ENCODE measurements at places on chromosomes 12 and 14. TPM values are rescaled to one million over a fixed set of nuclear protein-coding genes. Genes with fewer than 3 reads are reported as not detected.

GRCh38 chr12:5577211-5577612 is 145.3 kb downstream of the NTF3 start:
- DNase-seq = no peak

DNA sequence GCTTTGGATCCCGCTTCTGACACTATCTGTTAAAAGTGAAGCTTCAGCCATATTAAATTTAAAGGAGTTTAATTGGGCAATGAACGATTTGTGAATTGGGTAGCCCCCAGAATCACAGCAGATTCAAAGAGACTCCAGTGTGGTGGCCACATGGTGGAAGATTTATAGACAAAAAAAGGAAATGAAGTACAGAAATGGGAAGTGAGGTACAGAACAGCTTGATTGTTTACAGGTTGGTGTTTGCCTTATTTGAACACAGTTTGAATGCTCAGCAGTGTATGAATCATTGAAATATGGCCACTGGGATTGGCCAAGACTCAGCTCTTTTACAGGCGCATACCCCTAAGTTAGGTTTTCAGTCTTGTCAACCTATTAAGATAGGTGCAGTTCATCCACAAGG is 21.9 kb downstream of the CCDC91 start:
- DNase-seq = no peak

- no peak for DNase-seq
Observed at GRCh38 chr12:50725011-50725942, 38.6 kb upstream of the ATF1 start.

DNA sequence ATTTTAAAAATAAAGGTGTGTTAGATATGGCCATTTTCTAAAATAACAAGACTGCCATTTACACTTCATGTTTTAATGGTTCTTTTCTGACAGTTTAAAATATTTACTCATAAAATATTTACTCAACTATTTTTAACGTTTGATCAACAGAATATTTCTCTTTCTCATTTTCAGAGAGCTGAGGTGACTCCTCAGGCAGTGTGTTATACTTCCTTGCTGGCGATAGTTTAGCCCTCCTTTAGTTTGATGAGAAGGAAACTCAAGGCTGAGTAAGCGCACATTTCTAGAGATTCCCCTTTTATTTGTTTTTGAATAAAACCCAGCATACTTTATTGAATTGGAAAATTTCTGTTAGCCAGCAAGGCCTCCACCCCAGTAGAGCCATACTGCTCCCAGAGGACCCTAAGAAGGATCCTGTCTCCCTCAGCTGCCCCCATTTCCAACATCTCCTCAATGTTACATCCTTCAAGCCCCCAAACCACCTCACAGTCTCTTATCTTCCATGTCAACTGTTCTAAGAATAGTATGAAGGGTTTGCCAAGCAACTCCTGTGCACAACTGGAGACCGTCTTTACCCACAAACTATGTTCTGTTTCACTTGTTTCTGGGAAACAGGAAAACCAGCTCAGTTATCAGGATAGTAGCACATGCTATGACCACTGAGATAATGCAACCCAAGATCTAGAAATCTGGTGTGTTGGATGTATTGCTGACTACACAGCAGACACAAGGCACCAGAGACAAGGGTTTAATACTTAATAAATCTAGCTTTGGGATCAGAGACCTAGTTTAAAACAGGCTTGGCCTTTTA is 129.5 kb downstream of the STXBP6 start:
- no peak for DNase-seq

DNA sequence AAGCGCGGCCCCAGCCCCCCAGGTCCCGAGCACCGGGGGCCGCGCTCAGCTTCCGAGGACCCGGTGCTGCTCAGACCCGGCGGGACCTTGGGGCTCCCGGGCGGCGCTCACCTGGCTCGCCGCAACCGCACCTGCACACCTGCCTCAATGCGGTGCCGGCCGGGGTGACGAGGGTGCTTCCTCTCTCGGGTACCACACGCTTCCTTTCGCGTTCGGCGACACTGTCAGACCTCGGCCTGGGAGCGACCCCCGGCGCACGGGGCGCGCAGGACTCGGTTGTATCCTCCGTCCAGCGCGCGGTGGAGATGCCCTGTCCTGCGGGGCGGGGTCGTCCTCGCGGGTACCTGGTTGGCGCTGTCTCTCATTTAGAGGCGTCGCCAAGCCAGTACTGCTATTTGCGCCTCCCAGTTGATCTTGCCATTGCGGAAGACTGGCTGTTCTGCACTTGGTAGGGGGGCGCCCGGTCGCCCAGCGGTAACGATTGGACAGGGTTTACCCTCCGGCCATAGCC is 718 bp downstream of the PACS2 start:
- DNase-seq = no peak

- DNase-seq = no peak
Observed at GRCh38 chr14:29684926-29685325, 242.7 kb downstream of the PRKD1 start.

GRCh38 chr14:99698642-99699041 is 14.5 kb downstream of the CYP46A1 start:
- DNase-seq = no peak

GRCh38 chr12:5493018-5493417 is 61.1 kb downstream of the NTF3 start:
- no peak for DNase-seq

DNA sequence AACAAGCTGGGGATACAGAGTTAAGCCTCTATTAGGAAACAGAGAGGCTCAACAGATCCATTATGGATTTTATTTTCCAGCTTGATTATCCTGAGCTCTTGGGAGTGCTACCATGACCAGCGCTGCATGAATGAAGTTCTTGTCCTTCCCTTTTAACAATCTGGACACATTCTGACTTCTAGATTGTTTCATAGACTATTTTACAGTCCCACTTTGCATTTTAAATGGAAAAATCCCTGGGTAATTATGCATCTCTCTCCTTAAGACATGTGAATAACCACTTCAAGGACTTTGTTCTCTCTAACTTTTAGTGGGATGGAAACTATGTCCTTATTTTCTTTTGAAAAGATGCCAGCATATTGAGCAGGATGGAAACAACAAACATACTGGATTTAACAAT is 2.0 kb downstream of the CCDC198 start:
- no peak for DNase-seq

GRCh38 chr14:24172871-24173281 is 996 bp downstream of the REC8 start:
- DNase-seq = no peak

GRCh38 chr12:93707836-93708235 is 30.7 kb downstream of the CRADD start:
- no peak for DNase-seq

- no peak for DNase-seq
Observed at GRCh38 chr14:51304438-51304837, 64.4 kb downstream of the TMX1 start.

- no peak for DNase-seq
Observed at GRCh38 chr12:66612090-66612775, 66.6 kb downstream of the GRIP1 start.

DNA sequence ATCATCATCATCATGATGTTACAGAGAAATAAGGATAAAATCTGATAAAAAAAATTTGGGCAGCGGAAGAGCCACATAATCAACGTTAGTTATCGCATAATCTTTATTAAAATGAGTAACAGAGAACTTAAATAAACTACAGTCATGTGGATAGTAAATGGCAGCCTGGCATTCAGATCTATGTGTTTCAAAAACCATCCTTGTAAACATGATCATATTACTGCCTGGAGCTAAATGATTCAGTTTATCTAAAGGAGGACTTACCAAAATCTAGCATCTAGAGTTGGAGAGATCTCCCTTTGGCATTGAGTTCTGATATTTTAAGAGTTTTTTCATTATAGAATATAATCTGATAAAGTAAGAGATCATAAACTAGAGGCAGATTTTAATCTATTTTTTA is 200.1 kb upstream of the MGAT4C start:
- no peak for DNase-seq

DNA sequence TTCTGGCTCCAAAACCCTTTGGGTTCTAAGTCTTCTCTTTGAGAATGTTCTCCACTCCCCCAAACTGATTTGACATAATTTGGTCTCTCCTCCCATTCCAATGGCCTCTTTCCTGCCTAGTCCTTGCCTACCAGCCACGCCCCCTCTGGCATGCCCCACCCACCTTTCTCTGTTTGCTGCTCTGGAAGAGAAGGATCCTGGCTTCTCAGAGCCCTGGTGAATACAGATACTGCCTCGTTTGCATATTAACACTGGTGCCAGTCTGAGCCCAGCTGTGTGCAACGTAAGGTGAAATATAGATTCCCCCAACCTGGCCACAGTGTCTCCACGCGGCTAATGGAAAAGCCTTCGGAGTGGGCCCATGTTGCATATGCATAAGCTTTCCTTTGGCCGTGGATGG is 79.7 kb downstream of the PAPOLA start:
- no peak for DNase-seq

DNA sequence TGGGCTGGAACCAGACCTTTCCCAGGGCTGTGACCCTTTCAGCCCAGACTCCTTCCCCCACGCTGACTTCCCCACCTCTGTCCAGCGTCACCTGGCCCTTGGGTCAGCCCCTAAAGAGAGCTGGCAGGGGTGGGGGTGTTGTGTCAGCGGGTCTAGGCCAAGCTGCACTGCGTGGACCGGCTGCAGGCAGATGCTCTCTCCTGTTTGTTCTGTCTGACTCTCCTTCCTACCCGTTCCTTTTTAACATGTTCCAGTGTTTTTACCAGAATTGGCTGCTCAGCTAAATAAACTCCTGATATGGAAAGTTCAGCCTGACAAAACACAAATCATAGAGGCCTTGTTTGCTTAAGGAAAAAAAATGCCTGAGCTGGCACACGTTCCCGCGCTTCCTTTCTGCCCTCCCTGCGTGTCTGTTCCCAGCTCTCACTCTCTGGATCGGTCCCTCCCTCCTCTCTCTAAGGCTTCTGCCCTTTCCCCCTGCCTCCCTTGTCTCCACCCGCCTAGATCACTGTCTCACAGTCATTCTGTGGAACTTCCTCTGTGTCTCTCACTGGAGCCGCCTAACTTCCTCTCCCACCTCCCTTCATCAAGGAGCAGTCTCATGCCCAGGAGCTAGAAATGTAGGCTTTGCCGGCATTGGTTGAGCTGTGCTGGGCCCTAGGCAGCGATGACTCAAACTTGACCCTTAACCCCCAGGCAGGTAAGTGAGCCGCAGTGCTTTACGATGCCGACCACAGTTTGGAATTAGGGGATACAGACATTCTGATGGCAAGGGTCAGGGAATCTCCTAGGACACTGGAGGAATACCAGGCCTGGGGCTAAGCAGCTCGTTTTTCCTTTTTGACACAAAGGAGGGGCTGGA is 15.5 kb upstream of the MLXIP start:
- no peak for DNase-seq

GRCh38 chr12:117032593-117033381 is 66.4 kb downstream of the TESC start:
- DNase-seq = no peak

- DNase-seq = no peak
Observed at GRCh38 chr12:98895086-98895651, 250.1 kb downstream of the APAF1 start.

- DNase-seq = no peak
Observed at GRCh38 chr12:24772813-24773212, 176.1 kb downstream of the BCAT1 start.

DNA sequence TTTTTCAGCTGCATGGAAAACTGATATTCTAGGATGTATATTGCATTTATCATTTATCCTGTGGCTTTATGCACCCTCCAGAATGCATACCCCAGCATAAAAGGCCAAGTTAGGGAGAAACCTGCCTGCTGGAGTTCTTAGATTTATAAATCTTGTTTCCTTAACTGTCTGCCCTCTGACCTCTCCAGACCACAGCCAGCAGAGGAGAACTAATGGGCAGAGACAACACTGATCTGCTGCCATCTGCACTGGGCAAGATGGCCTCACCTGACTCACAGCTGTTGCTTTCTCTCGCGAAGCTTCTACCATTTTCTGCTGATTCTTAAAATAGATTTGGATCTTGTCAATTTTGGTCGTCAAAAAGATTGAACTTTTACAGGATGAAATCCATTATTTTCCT is 65.8 kb downstream of the PPP2R5C start:
- DNase-seq = no peak

GRCh38 chr12:116582610-116583009 is 23.4 kb downstream of the MAP1LC3B2 start:
- DNase-seq = no peak

DNA sequence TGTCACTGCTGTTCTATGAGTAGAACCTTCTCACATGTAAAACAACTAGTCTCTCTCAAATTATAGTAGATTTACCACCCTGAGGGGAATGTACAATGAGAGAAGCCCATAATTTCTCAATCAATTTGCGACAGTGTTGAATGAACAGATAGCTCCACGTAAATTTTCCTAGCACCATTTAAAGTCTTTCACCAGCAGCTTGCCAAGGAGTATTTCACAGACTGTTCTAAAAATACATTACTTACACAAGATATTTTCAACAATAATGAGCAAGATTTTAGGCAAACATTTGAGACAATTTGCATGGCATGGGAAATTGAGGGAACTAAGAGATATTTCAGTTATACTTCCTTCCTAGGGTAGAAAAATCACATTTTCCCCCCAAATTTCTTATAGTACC is 151.6 kb downstream of the KICS2 start:
- no peak for DNase-seq

DNA sequence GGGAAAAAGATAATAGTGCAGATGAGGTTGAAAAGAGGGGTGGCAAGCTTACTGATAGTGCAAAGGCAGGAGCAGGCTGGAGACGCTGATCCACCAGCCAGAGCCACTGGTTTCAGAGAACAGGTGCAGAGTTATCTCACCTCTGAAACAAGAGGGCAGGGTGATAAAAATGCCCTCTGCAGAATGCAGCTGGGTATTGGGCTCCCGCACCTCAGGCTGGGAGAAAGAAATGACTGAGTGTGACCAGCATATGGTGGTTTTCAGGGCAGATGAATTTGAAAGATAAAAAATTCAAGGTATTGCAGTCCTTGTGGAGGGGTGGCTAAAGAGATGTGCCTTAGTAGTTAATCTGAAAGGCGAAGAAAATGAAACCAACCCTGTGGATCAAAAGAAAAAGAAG is 2.9 kb upstream of the TMEM30B start:
- no peak for DNase-seq

ST8SIA1 gene
- polyA plus RNA-seq = 0.26 TPM

B4GALNT1 gene
- 1.8 TPM for polyA plus RNA-seq

TMEM132D gene
- not detected for polyA plus RNA-seq

CLEC4D gene
- polyA plus RNA-seq = not detected

APOF gene
- not detected for polyA plus RNA-seq

TAS2R7 gene
- polyA plus RNA-seq = not detected

ADAM20 gene
- 0.11 TPM for polyA plus RNA-seq

CYP27B1 gene
- 0.22 TPM for polyA plus RNA-seq

NINJ2 gene
- polyA plus RNA-seq = not detected

TBX3 gene
- polyA plus RNA-seq = 42.2 TPM

PMEL gene
- 1.6 TPM for polyA plus RNA-seq

Data from AG04450 (cell line).